Hematopoietic multipotent progenitor cell treated with erythropoietin and hydrocortisone succinate and interleukin-3 and kit ligand, for 8 days (in vitro differentiated cells): ENCODE measurements at places on chromosomes 12 and 14.

DNA sequence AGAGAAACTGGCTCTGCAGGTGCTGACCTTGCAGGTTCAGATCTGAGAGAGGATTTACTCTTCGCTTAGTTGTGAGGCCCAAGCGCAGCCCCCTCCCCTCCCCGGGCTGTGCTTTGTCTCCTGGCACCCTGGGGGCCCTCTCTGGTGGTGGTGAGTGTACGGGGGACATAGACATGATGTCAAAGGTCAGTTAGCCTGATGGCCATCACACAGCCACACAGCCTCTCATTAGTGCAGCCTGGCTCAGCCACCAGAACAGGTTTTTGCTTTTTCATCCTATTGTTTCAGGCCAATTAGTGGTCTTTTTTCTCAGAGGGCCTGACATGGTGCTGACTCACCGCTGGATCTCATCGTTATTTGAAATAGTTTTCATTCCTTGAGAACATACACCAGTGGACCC, 437.9 kb downstream of the AACS start:
- no peak for DNase-seq

DNA sequence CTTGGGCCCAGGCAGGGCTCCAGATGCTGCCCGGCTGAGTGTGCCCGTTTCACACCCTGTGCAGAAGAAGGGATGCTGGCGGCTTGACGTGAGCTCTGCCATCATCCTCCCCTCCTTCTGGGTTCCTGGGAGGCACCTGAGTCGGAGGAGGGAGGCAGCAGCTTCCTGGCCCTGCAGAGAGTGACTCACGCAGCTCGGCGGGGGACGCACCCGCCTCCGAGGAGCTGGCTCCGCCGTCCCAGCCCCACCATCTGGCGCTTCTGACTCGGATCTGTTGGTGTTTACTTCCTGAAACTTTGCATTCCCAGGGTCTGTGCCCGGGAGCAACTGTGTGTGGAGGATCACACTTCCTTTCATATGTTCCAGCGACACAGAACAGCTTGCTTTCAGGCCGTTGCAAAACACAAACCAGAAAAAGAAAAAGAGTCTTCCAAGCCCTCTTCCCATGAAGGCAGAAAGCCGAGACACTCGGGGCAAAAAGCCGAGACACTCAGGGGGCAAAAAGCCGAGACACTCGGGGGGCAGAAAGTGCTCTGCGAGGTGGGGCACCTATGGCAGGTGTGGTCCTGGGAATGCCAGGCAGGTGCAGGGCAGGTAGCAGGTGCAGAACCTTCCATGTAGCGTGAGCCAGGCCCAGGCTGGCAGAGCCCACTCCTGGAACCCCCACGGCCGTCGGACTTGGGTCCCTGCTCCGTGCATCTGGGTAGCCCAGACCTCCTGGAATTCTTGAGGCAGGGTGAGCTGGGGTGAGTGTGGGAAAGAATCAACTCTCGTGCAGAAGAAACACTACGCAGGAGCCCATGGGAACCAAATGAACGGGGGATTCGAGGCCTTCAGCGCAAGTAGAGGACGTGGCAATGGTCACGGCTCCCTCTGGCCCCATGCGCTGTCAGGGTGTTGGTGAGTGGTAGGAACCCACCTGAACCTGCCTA, 27.6 kb upstream of the GALNT9 start:
- DNase-seq = no peak

DNA sequence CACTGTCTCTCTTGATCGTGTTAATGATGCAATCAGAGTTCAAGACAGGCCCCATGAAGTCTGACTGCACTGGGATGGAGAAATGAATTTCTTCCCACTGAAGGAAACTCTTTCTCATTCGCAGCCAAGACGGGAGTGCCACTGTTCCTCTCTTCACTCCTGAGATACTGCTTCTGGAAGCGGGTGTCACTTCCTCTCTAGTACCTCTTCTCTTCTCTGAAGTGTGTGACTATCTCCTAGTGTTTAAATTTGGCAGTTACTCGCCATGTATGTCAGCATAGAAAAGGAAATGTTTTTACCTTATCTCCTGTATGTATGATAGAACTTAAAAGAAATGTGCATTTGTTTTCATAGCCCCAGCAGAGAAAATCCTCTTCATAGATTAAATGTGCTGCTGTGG, 215.2 kb downstream of the ANO6 start:
- DNase-seq = no peak

- no peak for DNase-seq
These were observed 75.0 kb downstream of the KICS2 start for GRCh38 chr12:64147011-64147631.

DNA sequence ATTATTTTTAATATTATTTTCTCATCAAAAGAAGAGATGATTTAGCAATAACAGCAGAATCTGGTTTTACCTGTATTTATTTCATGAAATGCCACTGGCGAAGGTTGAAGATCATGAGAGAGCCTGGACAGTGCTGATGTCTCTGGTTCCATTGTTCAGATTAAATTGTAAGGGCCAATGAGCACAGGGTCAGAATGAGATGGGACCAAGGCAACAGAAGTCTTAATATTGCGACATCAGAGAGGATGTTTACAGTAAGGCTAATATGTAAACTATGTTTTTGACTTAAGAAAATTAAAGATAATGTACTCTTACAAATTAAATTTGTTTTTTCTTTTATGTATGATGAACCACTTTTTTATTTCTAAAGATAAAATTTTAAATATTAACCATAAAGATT, 35.2 kb upstream of the KLRD1 start:
- no peak for DNase-seq

DNA sequence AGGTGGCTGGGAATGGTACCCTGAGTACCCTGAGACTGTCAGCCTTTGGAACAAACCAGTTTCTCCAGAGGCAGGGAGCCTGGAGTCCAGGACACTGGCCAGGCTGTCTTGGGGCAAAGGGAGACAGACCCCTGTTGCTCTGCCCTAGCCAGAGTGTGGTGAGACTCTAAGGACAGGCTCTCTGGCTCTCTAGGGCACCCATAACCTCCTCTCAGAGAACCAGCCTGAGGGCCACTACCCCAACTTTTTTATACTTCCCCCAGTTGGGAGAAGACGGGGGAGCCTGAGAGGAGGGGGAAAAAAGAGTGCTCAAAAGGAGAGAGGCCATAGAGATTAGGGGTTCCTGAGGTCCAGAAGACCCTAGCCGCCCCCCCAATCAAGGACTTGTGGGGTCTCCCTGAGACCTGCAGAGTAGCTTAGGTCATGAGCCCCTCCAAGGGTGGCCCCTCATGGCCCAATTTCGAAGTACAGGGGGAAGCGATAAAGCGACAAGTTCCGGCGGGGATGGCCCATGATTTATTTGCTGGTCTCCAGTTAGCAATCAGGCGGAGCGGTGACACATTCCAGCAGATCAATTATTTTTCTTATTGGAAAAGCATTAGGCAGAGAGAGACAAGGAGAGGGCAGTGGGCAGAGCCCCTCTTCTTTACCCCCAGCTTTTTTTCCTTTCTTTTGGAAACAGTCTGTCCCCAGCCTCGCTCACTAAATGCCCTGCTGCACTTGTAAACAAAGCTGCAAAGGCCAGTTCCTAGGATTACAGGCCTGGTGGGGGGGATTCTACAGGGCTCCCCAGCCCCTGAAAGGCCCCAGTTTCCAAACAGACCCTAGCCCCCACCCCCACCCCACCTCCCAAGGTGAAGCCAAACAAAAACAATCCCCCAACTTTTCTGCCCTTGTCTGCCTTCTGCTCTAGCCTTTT, 1.5 kb downstream of the HOXC8 start:
- no peak for DNase-seq

GRCh38 chr12:124203176-124203575, 91.7 kb upstream of the RFLNA start:
- no peak for DNase-seq

GRCh38 chr14:26128931-26129671, 468.7 kb downstream of the NOVA1 start:
- DNase-seq = no peak

- no peak for DNase-seq
These were observed 319.9 kb downstream of the AEBP2 start for GRCh38 chr12:19759227-19759626.

GRCh38 chr12:114672817-114673168, 11.2 kb downstream of the TBX3 start:
- no peak for DNase-seq

GRCh38 chr12:122908915-122909314, 13.0 kb upstream of the VPS37B start:
- DNase-seq = no peak

DNA sequence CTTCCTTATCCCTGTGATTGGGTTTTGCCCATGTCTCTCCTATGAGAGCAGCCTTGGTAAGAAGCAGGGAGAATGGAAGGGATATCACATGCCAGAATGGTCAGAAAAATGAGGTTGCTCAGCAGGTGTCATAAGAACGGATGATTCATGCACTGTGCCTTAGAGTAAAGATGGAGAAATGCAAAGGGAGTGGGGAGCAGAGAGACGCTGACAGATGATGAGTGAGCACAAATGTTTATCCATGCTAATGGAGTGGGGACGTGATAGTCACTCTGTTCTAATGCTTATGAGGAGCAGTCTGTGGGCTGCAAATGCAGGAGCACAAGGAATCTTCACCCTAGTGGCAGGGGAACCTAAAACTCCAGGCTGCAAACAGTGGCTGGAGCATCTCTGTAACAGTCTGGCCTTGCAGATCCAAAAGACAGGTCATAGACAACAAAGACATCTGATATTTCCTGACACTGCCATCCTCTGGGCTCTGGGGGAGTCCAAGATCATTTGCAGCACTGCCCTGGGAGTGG, 243.2 kb downstream of the CACNA1C start:
- DNase-seq = no peak

DNA sequence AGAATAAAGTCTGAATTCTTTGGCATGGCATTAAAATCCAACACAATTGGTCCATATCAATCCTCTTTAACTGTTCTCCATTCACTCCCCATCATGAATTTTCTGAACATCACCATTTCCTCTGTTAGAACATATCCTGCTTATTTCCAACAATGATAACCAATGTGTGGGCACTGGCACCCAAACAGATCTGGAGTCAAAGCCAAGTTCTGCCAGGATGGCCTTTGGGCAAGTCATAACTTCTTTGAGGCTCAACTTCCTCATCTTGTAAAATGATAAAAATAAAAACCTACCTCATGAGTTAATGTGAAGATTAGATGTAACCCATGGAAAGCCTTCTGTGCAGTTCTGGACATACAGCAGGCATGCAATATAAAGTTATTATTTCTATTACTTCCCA, 12.5 kb downstream of the PAWR start:
- DNase-seq = no peak

DNA sequence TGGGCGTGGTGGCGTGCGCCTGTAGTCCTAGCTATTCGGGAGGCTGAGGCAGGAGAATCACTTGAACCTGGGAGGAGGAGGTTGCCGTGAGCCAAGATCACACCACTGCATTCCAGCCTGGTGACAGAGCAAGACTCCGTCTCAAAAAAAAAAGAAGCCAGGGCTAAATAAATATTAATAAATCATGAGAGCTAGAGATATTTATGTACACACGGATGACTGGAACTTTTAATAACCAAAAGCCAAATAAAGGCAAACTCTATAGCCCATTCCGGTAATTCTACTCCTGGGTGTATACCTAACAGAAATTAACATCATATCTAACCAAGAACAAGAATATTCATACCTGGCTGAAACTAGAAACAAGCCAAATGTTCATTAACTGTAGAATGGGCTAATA, 7.7 kb upstream of the TRAFD1 start:
- DNase-seq = no peak

GRCh38 chr14:24367514-24368211, at the start of gene NFATC4:
Gene NFATC4, plus strand, starts transcription at chr14:24368184. Its CDS starts 157 bp downstream, at chr14:24368341.
- DNase-seq = peak; percentile 58

GRCh38 chr12:1339618-1340319, 254.6 kb downstream of the FBXL14 start:
- no peak for DNase-seq

GRCh38 chr12:75662511-75663159, 151.2 kb upstream of the KRR1 start:
- no peak for DNase-seq

DNA sequence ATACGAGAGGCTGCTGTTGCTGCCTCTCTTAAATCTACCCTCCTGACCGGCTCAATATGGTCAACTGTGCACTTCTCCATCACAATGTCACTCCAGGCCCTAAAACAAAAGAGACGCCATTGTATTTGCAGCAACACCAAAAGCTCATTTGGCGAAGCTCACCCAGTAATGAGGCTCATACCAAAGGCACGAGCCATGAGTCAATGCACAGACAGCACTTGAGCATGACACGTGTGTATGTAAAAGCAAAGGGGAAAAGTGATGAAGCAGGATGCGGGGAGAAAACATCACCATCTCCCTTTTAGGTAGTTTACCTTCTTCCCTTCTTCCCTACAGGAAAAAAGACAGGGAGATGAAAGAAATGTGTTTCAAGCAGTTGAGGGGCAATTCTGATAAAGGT, 150.3 kb downstream of the FOXN3 start:
- no peak for DNase-seq

DNA sequence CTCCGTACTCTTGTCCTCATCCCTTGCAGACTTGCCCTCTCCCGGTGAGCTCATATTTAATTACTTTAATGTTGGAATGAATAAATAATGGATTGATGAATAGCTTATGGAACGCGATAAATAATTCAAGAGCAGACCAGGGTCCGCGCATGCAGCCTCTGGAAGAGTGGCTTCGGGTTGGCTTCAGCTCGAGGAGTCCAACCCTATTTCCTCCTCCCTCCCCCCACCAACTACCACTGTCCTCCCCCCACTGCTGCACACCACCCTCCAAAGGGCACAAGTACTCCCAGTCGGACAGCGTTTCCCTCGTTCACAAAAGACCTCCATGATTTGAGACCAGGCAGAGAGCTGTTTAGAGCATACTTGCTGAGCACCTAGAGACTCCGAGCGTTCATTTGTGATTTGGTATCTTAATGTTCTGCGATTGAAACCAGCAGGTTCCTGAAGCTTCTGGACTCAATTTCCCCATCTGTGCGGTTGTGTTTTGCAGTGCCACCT, 647 bp upstream of the SIX1 start:
- DNase-seq = no peak

DNA sequence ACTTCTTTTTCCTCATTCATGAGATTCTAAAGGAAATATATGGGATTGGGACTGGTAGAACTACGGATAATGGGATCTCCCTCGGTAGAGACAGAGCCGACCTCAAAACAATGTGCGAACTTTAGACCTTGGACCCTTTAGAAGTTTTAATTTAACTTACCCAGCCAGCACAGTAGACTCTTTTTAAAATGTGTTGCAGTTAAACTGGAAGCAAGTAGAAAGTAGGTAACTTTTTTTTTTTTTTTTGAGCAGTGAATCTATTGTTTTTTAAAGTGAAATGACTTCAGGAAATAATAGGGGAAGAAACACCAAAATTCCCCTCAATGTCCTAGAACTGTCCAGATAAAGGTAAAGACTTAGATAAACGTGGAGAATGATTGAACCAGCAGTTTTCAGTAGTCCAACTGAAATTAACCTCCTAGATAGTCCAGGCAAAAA, 1.1 kb upstream of the ATXN2 start:
- no peak for DNase-seq
